ENCODE measurements at places on chromosomes 4 and X.

GRCh38 chr4:26819026-26819425 is 41.6 kb upstream of the STIM2 start:
- no peak for DNase-seq

DNA sequence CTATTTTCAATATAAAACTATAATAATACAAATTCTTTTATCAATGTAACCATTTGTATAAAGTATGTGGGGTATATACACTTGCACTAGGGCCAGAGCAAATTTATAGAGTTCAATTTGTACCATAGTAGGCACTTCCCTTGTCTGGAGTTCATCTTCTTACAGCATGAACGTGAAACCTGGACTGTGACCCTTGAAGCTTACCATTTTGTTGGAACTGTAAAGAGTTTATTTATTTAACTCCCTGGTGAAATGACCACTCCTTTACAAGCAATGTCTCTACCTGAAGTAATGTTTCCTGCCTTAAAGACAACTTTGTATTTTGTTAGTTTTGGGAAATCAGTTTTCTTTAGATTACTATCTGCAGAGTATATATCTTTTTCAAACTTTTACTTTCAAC is 188.2 kb downstream of the ARAP2 start:
- no peak for DNase-seq

GRCh38 chr4:52877036-52877435 is 14.9 kb downstream of the RASL11B start:
- no peak for DNase-seq

DNA sequence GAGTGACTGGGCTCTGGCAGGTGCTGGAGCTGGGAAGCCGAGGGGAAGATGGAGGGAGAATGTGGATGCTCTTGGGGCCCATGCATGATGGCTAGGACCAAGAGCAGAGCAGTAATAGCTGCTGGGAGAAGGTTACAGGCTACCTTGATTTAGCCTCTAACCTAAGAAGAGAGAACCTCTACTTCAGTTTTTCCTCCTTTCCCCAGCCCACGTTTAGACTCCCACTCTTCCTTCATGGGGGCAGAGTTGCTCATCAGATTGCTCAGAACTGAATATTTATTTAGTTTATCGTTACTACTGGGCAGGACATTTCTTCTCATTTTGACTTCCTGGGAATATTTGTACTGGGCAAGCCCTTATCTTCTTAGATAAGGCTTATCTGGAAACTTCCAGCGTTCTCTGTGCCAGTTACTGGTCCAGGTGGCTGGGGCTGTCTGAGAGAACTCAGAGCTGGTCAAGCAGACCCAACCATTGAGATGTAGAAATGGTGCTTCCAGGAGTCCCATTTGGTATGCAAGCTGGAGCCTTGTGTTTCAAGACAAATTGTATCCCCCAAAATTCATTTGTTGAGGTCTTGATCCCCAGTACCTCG is 442.9 kb upstream of the BOD1L1 start:
- DNase-seq: no peak

DNA sequence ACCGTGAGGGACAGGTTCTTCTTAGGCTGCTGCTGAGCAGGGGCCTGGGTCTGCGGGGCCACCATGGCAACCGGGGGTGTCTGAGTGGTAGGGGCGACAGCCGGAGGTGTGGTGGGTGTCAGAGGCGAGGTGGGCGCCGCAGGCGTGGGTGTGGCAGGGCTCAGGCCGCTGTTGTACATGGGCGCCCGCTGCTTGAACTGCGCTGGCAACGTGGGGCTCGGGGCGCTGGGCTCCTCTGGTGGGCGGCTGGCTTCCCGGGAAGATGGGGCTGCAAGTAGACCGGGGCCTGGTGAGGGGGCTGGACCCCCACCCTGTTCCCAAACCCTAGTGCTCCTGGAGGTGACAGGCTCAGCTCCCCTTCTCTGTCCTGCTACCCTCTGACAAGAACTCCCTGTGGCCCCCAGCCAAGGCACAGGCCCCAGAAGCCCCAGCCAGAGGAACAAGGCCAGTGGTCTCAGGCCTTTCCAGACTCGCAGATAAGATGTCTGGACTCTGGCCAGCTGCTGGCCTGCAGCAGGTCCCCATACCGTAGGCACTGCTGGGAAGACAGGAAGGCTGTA is 24.8 kb downstream of the NELFA start:
- DNase-seq: no peak

GRCh38 chr4:76637712-76638361 is 202.8 kb downstream of the SHROOM3 start:
- no peak for DNase-seq

GRCh38 chrX:150940844-150941495 is 42.2 kb upstream of the HMGB3 start:
- no peak for DNase-seq

DNA sequence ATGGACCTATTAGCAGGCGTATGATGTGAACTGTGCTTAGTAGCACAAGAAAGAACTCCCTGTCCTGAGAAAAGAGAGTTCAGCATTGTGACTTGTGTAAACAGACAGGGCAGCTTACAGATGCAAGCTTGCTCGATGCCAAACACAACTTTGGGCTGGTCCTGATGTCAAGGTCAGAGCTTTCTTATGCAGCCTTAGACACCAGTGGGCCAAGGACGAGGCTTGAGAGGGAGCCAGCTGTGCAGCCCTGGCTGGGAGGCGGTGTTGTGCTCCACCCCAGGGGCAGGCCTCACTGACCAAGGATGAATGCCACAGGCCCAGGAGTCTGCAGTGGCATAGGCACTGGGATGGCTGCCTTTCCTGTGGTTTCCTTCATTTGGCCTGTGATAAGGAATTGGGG is 35.4 kb downstream of the JADE1 start:
- no peak for DNase-seq

DNA sequence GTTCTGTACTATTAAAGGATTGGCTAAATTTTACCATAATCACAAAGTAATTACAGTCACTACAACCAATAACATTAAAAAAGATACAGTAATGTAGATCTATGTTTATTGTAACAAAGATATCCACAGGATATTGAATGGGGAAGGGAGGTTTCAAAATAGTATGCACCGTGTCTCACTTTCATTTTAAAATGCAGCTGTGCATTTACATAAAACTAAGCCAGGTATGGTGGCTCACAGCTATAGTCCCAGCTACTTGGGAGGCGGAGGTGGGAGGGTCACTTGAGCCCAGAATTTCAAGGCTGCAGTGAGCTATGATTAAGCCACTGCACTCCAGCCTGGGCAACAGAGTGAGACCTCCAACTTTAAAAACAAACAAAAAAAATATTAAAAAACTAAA is 8.5 kb downstream of the SRP72 start:
- no peak for DNase-seq

- DNase-seq: no peak
These were observed 113.0 kb downstream of the FBXW7 start for GRCh38 chr4:152422817-152423320.

DNA sequence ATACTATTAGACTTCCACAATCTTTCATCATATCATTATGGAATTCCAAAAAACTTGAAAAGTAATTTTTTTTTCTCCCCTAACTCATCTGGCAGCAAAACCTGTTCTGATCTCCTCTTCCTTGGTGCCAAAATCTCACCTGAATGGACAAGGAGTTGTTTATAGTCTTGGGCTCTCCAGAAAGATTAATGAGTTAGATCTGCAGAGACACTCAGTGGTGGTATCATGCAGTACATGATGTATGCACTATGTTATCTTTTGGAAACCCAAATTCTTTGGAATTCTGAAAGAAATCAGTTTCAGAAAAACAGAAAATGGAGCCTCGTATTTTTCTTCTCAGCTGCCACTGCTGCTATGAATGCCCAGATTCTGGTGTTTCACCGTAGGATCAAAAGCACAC is 11.7 kb downstream of the GPM6B start:
- DNase-seq: no peak

DNA sequence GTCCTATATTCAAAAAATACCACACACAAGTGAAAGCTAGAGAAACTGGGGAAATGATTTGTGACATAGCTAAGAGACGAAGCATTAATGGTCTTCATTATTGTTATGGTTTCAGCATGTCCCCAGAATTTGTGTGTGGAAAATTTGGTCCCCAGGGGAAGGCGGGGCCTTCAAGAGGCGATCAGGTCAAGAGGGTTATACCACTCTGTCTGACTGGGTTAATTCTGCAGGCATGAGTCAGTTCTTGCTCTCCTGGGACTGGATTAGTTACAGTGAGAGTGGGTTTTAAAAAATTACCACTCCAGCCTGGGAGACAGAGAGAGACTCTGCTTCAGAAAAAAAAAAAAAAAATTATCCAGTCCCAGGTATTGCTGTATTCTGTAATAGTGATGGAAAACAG is 2.1 kb upstream of the MTNR1A start:
- DNase-seq: no peak

DNA sequence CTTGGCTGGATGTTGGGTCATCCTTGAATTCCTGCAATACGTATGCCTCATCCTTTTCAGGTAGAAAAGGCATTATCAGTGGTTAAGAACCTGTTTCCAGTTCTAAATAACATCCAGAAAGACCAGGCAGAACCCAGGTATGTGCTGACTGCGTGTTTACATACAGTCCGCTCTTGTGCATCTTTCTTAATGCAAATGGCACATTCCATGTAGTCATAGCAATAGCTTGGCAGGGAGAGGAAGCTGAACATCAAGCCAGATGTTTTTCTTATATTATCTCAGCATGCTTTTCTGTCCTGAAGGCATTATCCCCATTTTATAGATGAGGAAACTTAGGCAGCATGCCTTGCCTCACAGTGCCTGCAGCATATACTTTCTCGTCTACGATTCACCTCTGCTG is 2.1 kb downstream of the DCLK2 start:
- DNase-seq: no peak

DNA sequence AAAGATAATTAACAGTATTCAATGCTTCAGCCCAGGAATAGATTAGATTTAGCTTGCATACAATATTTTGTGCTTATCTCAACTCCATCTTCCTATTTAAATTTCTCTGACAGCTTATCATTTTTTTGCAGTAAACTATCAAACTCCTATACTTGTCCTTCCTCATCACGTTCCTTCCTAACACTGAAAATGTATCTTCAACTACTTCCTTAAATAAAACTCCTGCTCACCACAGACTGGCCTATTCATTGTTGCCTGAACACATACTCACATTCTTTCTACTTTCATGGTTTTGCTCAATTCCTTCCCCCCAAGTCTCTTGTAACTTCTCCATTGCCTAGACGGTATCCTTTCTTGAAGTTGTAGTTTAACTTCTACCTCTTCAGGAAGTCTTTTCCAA is 28.5 kb upstream of the PTPN13 start:
- DNase-seq: no peak

DNA sequence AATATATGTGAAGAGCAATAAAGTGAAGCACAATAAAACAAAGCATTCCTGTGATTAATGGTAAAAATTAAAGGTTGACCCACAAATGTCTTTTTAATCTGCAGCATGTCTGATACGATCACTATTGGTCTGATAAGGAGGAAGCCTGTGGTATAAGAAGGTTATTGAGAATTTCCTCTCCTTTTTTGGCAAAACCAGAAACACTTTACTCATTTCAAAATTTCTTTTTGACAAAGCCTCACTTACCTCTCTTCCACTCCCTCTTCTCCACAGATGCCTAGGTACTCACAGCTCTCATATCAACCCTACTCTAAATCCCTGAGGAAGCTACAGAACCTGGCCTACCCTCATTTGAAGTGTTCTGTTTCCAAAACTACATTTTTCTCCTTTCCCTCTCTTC is 56.1 kb downstream of the TSPAN5 start:
- no peak for DNase-seq

GRCh38 chr4:150244600-150244999 is 166.4 kb downstream of the DCLK2 start:
- no peak for DNase-seq

DNA sequence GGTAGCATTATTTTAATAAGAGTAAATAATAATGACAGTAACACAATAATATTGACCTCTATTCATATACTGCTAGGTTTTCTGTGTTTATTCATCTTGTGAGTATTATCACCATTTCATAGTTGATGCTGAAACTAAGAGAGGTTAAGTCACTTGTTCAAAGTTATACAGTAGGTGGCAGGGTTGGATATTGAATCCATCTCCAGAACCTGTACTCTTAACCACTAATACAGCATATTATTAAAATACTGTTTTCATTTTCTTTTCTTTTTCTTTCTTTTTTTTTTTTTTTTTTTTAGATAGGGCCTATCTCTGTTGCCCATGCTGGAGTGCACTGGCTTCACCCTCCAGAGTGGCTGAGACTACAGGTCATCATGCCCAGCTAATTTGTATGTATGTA is 7.1 kb upstream of the ELF2 start:
- DNase-seq: no peak

DNA sequence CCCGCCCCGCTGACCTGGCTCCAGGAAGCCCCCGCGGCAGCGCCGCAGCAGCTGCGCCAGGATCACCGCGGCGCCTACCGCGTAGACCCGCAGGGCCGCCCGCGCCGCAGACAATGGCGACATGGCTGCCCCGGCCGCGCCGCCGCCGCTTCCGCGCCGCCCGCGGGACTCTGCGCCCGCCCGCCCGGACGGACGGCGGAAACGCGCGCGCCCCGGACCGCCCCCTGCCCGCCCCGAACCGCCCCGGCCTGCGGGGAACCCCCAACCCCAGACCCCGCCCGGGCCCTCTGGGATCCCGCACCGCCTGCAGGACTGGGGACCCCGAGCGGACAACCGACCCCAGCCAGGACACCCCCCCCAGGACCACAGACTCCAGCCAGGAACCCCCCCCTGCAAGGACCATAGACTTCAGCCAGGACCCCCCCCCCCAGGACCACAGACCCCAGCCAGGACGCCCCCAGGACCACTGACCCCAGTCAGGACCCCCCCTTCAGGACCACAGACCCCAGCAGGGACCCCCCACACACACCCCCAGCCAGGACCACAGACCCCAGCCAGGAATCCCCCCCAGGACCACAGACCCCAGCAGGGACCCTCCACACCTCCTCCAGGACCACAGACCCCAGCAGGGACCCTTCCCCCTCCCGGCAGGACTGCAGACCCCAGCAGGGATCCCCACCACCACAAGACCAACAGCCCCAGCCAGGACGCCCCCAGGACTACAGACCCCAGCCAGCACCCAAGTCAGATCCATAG is at the start of the genes DHRSX and ZBED1:
DHRSX (minus strand) TSS at position 174 of the 756 bp plus-strand sequence; CDS start at position 123, 51 bp downstream.
ZBED1 (minus strand) TSS at position 174 of the 756 bp plus-strand sequence. CDS start 10,257 bp downstream, outside the sequence.
- DNase-seq: peak; percentile 21

DNA sequence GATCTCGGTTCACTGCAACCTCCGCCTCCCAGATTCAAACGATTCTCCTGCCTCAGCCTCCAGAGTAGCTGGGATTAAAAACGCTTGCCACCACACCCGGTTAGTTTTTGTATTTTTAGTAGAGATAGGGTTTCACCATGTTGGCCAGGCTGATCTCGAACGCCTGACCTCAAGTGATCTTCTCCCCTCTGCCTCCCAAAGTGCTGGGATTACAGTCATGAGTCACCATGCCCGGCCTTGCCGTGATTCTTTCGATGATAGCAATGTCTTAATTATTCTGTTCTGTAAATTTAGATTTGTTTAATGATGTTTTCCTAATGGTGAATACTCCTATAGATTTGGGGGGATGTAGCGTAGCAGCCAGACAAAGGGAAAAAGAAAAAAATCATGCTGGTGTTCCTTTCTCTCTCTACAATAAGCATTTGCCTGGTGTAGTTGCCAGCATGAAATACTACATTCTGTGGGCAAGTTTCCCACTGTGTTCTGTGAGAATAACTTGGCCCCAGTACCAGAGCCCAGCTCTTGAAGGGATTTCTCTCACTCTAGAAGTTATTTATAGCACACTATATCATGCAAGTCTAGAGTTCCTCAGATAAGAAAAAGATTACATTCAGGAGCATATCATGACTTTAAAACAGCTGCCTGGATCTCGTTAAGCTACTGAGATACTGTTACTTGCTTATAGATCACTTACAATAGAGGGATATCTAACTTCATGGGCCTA is 15.4 kb downstream of the NIPAL1 start:
- DNase-seq: no peak
